HepG2 (cell line): ENCODE measurements at places on chromosomes 6 and 20.

GRCh38 chr20:32983459-32984112 is 20.6 kb downstream of the SUN5 start:
- H3K27me3 ChIP-seq = peaks cover 61% of the 10 kb centered on the region
- H3K36me3 ChIP-seq = no peaks in the 10 kb centered on the region
- peaks cover 27% of the 10 kb centered on the region for H3K4me1 ChIP-seq
- no peak overlapping the region for H3K4me3 ChIP-seq

- H3K27ac ChIP-seq = no peak overlapping the region
- no peak overlapping the region for H3K4me3 ChIP-seq
- H3K27me3 ChIP-seq = no peaks in the 10 kb centered on the region
These were observed 120.2 kb upstream of the BEND3 start for GRCh38 chr6:107235511-107235910.

- H3K27me3 ChIP-seq = no peaks in the 10 kb centered on the region
- H3K36me3 ChIP-seq = no peaks in the 10 kb centered on the region
- no peak overlapping the region for H3K4me3 ChIP-seq
- DNase-seq = no peak
These were observed 263.9 kb upstream of the PRND start for GRCh38 chr20:4457566-4458543.

GRCh38 chr20:42886801-42887200 is 302.9 kb downstream of the PTPRT start:
- H3K36me3 ChIP-seq = no peaks in the 10 kb centered on the region
- no peak for DNase-seq
- no peaks in the 10 kb centered on the region for H3K27me3 ChIP-seq
- no peak overlapping the region for H3K4me3 ChIP-seq

DNA sequence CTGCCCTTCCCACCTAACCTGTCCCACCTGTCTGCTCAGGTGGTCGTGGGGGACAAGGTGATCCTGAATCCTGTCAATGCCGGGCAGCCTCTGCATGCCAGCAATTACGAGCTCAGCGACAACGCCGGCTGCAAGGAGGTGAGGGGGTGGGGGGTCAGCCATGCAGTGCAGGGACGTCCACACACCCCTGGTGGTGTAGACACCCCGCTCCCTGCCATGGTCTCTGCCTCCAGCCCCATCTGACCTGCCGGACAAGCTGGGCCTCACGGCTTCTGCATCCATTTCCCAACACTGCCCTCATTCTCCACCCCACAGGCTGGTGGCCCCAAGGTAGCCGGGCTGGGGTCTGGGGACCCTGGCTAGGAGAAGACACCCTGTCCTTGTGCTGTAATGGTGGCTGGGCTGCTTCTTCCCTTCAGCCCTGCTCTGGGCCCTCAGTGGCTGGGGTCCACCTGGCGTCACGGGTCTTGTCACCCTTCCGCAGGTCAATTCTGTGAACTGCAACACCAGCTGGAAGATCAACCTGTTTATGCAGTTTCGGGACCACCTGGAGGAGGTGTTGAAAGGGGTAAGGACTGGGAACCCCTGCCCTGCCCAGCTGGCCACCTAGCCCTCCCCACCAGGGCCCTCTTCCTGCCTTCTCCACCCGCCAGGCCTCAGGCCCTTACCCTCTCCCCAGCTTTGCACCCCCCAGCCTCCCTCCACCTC is 38.0 kb downstream of the ITPR3 start:
- no peaks in the 10 kb centered on the region for H3K4me1 ChIP-seq
- no peak for DNase-seq
- H3K36me3 ChIP-seq = peaks cover 12% of the 10 kb centered on the region
- H3K27me3 ChIP-seq = no peaks in the 10 kb centered on the region
- no peak overlapping the region for H3K27ac ChIP-seq

GRCh38 chr20:19697415-19697814 is 60.6 kb upstream of the RIN2 start:
- 0 out of 3 replicates have a peak, but pooled peaks cover 8% of the 10 kb centered on the region for H3K27me3 ChIP-seq
- no peaks in the 10 kb centered on the region for H3K36me3 ChIP-seq
- H3K4me3 ChIP-seq = no peak overlapping the region
- no peak overlapping the region for H3K27ac ChIP-seq
- no peaks in the 10 kb centered on the region for H3K4me1 ChIP-seq
- DNase-seq = no peak

GRCh38 chr20:63686492-63687321 is 9.7 kb upstream of the TNFRSF6B start:
- H3K27me3 ChIP-seq = no peaks in the 10 kb centered on the region
- peaks cover 10% of the 10 kb centered on the region for H3K4me1 ChIP-seq
- H3K27ac ChIP-seq = no peak overlapping the region

GRCh38 chr6:142246960-142247359 is 54.8 kb upstream of the ADGRG6 start:
- no peak for DNase-seq
- no peaks in the 10 kb centered on the region for H3K27me3 ChIP-seq
- H3K36me3 ChIP-seq = no peaks in the 10 kb centered on the region
- no peak overlapping the region for H3K27ac ChIP-seq

GRCh38 chr20:12207875-12208274 is 290.2 kb downstream of the BTBD3 start:
- no peak overlapping the region for H3K4me3 ChIP-seq
- no peaks in the 10 kb centered on the region for H3K4me1 ChIP-seq
- H3K36me3 ChIP-seq = no peaks in the 10 kb centered on the region
- DNase-seq = peak; percentile 44

DNA sequence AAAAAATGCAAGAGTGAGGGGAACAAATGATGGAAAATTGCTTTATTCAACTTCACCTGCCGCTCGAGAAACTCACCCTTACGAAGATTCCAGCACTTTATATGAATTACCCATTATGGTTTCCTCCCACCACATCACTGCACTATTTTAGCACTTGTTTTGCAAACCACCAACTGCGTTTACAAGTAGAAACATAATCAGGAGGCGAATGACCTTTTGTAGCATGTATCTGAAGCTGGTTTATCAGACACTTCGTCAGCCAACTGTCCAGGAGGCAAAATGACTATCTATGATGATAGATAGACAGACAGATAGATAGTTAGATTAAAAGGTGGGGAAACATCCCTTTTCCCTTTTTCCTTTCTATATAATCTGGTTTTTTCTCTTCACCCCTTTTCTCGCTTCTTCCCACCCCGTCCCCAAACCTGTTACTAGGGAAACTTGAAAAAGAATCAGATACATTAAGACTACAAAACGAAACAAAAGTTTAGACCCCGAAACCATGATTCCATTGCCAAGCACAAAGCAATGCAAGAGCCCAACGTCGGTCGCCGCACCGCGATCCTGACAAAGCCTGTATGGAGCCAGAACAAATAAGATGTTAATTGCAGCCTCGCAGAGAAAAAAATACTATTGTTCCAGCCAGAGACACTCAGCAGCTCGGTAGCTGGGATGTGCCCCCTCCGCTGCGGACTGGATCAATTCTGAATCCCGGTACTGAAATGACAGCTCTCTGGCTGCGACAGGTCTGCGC is 933 bp upstream of the ADGRB3 start:
- H3K27ac ChIP-seq = no peak overlapping the region
- H3K27me3 ChIP-seq = no peaks in the 10 kb centered on the region; the same call in 1 of the 2 replicates
- no peak for DNase-seq
- no peaks in the 10 kb centered on the region for H3K36me3 ChIP-seq

GRCh38 chr6:140364916-140365315 is 990.5 kb upstream of the CITED2 start:
- no peaks in the 10 kb centered on the region for H3K4me1 ChIP-seq
- H3K4me3 ChIP-seq = no peak overlapping the region
- no peak for DNase-seq
- no peaks in the 10 kb centered on the region for H3K27me3 ChIP-seq
- H3K36me3 ChIP-seq = no peaks in the 10 kb centered on the region

GRCh38 chr6:67759001-67759400 is 876.1 kb upstream of the ADGRB3 start:
- no peak overlapping the region for H3K27ac ChIP-seq
- no peak for DNase-seq
- H3K27me3 ChIP-seq = no peaks in the 10 kb centered on the region
- H3K4me3 ChIP-seq = no peak overlapping the region
- no peaks in the 10 kb centered on the region for H3K36me3 ChIP-seq

DNA sequence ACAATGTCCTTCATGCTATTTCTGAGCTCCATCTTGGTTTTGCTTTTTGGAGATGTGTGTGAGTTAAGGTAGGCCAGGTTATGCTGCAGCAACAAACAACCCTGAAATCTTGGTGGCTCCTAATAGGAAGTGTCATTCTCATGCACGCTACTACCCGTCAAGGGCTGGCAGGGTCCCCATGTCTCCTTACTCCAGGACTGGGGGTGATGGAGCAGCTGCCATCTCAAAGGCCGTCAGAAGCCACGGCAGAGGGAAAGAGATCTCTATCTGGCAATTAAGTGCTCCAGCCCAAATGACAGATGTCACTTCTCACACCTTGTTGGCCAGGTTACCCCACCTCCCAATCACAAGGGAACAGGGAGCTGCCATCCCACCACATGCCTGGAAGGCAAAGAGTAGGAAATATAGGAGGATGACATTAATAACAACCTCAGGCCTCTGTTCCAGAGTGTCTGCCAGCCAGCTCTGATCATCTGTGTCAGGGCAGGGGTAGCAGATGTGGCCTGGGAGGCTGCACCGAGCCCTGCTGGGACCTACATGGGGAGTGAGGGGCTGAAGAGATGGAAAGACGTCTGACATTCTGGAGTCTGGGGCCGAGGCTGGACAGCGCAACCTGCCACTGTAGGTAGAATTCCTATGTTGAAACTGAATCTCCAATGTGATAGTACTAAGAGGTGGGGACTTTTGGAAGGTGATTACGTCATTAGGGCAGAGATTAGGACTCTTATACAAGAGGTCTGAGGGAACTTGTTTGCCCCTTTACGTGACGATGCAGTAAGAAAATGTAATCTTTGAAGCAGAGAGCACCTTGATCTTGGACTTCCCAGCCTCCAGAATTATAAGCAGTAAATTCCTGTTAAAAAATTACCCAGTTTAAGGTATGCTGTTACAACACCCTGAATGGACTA is 4.8 kb upstream of the SDCBP2 start:
- H3K4me3 ChIP-seq = no peak overlapping the region
- H3K36me3 ChIP-seq = peaks cover 8% of the 10 kb centered on the region; the same call in 1 of the 2 replicates
- H3K27me3 ChIP-seq = no peaks in the 10 kb centered on the region
- no peak overlapping the region for H3K27ac ChIP-seq
- no peak for DNase-seq

DNA sequence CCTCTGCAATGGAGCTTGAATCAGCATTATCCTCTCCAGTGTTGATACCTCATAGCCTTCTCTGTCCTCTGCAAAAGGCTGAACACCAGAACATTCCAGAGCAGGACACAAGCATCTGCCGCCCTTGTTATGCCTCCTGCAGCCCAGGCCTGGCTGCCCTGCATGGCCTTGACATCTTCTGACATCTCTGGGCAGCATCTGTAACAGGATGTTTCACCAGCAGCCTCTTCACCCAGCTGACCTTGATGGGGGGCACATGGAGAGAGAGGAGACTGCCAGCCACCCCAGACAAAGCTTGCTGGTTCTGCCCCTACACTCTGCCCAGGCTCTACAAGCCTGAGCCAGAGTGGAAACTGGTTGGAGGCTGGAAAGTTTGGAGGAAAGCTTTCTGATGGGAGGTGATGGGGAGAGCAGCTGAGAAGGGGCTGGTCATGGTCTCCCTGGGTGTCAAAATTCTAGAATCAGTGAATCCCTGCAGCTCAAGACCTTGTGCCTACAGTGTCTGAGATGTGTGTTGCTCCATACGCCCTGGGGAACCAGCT is 145.1 kb downstream of the MRPL14 start:
- H3K36me3 ChIP-seq = no peaks in the 10 kb centered on the region
- H3K27me3 ChIP-seq = peaks cover 21% of the 10 kb centered on the region
- no peak overlapping the region for H3K4me3 ChIP-seq
- H3K4me1 ChIP-seq = peaks cover 74% of the 10 kb centered on the region

GRCh38 chr20:46205349-46205748 is 87.2 kb downstream of the CD40 start:
- H3K4me3 ChIP-seq = no peak overlapping the region
- DNase-seq = no peak
- no peaks in the 10 kb centered on the region for H3K36me3 ChIP-seq
- no peak overlapping the region for H3K27ac ChIP-seq

DNA sequence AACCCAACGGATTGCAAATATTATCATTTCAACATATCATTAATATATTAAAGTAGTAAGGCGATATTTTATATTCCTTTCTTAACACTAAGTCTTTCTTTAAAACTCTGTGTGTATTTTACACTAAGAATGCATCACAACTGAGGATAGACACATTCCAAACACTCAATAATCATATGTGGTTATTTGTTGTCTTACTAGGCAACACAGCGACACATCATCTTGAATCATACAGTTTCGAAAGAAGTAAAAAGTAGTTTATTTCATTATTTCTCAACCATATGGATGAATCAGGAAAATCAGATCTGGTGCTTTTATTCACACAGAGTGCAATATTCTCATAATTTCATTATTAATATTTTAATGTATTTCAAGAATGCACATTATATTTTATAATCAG is 662.4 kb downstream of the EPHA7 start:
- H3K4me3 ChIP-seq = no peak overlapping the region
- no peaks in the 10 kb centered on the region for H3K4me1 ChIP-seq
- DNase-seq = no peak
- H3K27me3 ChIP-seq = no peaks in the 10 kb centered on the region
- no peaks in the 10 kb centered on the region for H3K36me3 ChIP-seq

DNA sequence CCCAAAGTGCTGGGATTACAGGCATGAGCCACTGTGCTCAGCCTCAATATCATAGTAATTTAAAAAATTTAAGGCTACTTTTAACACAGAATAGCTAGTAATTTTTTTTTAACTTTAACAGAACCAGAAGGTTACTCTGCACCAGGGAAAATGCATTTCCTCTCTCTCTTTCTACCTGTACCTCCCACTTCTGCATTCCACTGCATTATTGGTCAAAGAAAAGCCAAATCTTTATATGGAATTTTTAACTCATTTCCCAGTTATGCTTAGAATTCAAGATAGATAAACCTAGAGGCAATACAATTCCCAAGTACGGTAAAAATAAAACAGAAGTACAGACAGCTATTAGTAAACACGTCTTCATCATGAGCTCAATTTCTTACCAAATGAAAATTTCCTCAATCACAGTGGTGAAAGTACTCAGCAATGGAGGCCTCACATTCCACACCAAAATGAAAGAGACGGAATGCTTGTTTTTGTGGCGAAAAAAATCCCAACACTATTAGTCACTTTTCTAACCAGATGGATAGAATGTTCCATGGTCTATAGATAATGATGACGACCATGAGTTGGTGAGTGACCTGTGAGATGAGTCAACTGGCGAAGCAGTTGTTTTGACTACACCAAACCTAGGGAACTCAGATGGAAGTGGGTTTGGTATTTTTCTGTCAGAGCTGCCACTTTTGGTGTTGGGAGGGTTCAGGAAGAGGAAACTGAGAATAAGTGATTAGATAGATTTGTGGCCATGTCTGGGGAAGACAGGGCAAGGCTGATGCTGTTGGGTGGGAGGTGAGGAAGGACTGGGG is 104.7 kb upstream of the SGK1 start:
- peak; percentile 20 for DNase-seq
- no peaks in the 10 kb centered on the region for H3K36me3 ChIP-seq
- H3K27me3 ChIP-seq = no peaks in the 10 kb centered on the region
- H3K27ac ChIP-seq = no peak overlapping the region

DNA sequence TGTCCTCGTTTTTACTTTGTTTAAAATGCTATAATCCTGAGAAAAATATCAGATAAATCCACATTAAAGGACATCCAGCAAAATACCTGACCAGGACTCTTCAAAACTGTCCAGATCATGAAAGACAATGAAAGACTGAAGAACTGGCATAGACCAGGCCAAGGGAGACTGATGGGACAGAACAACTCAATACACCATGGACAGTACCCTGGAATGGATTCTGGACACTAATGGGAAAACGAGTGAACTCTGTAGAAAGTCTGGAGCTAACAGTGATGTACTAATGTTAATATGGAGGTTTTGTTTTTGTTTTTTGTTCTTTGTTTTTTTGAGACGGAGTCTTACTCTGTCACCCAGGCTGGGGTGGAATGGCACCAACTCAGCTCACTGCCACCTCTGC is 461.4 kb downstream of the CD83 start:
- no peaks in the 10 kb centered on the region for H3K36me3 ChIP-seq
- H3K4me3 ChIP-seq = no peak overlapping the region
- H3K4me1 ChIP-seq = no peaks in the 10 kb centered on the region
- no peaks in the 10 kb centered on the region for H3K27me3 ChIP-seq
